Esophagus squamous epithelium (tissue), 5 donors: ENCODE measurements at places on chromosomes 5 and 9.

- no peak for DNase-seq
These were observed 1.4 kb upstream of the PKD2L2 start for GRCh38 chr5:137887831-137888230.

GRCh38 chr5:18560602-18561001 is 926.3 kb downstream of the TAF11L14 start:
- no peak for DNase-seq

DNA sequence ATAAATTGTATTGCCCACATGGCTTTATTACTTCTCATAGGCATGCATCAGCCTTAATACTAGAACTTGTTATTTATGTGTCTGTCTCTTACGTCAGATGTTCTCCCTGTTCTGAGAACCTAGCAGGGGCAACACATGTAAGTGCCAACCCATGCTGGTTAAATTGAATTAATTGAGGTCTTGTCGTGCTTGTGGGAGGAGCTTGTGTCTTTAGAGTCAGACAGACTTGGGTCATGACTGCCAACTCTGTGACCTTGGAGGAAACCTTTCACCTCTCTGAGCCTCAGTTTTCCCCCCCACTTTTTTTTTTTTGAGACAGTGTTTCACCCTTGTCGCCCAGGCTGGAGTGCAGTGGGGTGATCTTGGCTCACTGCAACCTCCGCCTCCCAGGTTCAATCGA is 2.2 kb upstream of the MEGF9 start:
- DNase-seq: no peak

- no peak for DNase-seq
These were observed 75.0 kb downstream of the CAVIN4 start for GRCh38 chr9:100652850-100653249.

DNA sequence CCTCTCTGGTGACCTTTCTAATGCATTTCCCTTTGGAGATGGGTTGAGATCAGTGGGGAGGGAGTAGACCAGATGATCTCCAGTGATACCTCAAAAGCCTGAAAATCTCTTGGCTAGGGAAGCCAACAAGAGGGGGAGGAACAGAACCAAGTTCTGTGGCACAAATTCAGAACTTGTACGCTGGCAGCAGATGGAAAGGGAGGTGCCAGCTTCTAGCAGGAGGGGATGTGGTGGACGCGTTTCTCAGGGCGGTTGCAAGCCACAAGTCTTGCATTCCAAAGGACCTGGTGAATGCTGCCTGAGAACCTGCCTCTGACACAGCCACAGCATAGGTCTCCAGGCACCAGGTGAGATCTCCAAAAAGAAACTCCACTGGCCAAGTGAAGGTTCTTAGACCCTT is 13.4 kb downstream of the SLIT3 start:
- DNase-seq: no peak

GRCh38 chr9:88197781-88198340 is 59.6 kb upstream of the SPATA31C2 start:
- DNase-seq: no peak

GRCh38 chr9:123359106-123359505 is 3.1 kb downstream of the CRB2 start:
- DNase-seq: no peak

- no peak for DNase-seq
These were observed 20.4 kb upstream of the RPS14 start for GRCh38 chr5:150469718-150470469.

GRCh38 chr9:38620483-38621433 is at the start of gene ANKRD18A:
TSS of gene ANKRD18A (minus strand) at chr9:38620596. CDS start at chr9:38620285, 311 bp downstream.
- no peak for DNase-seq

- no peak for DNase-seq
These were observed 55.9 kb downstream of the FNBP1 start for GRCh38 chr9:129987047-129987446.

GRCh38 chr5:170287532-170287931 is 10.0 kb downstream of the LCP2 start:
- DNase-seq: no peak

DNA sequence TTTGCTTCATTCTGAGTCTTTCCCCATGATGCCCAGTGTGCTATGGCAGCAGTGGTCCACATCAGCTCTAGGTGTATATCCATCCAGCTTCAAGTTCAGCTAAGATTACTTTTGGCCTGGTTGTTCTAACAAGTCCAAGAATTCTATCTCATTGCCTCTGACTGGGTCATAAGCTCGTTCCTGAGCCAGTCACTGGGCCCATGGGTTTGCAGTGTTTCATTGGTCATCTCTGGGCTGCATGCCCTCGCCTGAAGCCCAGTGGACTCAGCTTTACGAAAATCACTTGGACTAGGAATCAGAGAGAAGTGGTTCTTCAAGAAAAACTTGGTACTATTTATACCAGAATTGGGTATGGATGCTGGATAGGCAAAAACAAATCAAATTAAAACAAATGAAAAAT is 16.1 kb upstream of the ARHGAP26 start:
- DNase-seq: no peak

DNA sequence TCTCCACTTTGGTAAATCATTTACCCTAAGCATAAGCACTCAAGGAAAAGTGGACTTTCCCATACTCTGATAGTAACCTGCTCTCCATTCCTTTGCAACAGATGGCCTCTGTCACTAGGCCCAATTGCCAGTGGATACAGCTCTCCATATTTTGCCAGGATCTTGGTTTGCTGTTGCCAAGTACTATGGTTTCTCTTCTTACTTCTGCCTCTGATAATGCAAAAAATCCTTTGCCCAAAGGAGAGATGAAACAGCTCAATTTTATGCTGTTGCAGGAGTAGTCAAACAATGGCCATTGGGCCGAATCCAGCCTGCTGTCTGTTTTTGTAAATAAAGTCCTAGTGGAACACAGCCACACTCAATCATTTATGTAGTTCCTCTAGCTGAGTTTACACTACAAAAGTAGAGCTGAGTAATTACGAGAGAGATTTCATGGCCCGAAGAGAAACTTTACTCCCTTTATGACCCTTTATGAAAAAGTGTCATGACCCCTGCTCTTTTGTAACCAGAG is 92.5 kb downstream of the HTR4 start:
- DNase-seq: no peak

- DNase-seq: no peak
These were observed 10.9 kb upstream of the GADD45G start for GRCh38 chr9:89593727-89594427.

DNA sequence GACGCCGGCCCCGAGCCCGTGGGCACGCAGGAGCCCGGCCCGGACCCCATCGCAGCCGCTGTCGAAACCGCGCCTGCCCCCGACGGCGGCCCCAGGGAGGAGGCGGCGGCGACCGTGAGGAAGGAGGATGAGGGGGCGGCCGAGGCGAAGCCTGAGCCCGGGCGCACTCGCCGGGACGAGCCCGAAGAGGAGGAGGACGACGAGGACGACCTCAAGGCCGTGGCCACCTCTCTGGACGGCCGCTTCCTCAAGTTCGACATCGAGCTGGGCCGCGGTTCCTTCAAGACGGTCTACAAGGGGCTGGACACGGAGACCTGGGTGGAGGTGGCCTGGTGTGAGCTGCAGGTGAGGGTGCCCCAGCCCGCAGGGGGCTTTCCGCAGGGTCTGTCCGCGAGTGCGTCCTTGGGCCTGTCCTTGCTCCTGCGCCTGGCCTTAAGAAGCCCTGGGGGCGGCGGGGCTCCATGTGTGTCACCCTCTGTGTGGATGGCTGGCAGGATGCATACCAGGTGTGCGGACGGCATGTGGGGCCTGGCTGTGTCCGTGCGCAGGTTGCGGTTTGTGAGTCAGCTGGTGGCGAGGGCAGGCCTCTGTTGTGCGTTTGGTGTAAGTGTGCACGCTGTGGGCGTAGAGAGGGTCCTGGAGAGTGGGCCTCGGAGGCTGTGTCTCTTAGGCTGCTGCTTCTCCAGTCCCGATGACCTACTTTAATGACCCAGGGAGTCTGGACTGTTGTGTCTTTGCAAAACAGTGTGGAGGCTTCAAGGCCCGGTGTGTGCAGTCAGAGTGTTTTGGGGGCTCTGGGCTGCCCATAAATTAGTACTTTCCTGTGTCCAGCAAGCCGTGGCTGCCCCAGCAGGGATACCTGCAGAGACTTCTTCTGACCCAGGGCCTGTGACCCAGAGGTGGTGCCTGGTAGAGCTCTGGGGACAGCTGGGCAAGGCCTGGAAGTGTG is 1.6 kb downstream of the WNK2 start:
- no peak for DNase-seq

DNA sequence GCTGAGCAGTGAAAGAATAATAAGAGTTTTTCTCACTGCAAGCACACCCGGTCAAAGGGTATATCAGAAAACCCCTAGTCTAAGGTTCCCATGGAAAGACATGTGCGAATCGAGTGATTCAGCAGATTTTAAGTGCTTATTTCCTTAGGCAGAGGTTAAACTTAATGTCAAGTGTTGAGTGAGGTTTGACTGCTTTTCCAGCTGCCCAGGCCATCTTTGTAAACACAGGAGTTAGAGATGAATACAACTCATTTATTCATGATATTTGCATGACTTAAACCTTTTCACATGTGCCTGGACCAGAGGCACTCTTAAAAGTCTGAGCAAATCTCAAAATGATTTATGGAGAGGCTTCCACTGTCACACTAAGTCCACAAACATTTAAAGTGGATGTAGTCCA is 137.8 kb upstream of the RGMB start:
- no peak for DNase-seq

DNA sequence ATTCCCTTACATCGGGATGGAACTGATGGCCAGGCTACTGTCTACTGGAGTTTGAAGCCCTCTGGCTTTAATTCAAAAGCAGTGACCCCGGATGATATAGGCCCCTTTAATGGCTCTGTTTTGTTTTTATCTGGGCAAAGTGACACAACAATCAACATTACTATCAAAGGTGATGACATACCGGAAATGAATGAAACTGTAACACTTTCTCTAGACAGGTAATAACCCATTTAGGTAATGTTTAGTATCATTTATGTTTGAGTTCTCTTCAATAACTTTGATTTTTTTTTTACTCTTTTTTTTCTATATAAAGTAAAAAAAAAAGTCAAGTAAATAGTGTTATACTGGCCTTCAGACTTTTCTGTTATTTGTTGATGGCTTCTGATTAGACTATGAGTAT is 79.1 kb downstream of the ADGRV1 start:
- no peak for DNase-seq
